ENCODE measurements at places on chromosomes 6 and 20. TPM values are rescaled to one million over a fixed set of nuclear protein-coding genes. Genes with fewer than 3 reads are reported as not detected.

The WFDC11 gene
- not detected for total RNA-seq

The ANGPT4 gene
- not detected for total RNA-seq

The GSTA3 gene
- not detected for total RNA-seq

The MARCKS gene
- 306 TPM for total RNA-seq

The ID4 gene
- 0.76 TPM for total RNA-seq
